Smooth muscle cell of bladder (primary cell): ENCODE measurements at places on chromosomes 11 and 22. TPM values are rescaled to one million over a fixed set of nuclear protein-coding genes. Genes with fewer than 3 reads are reported as not detected.

Gene NRGN
- 0.14 TPM in 1 of 2 replicates, not detected in the other for total RNA-seq

Gene ADAMTS15
- 3.4 and 4.8 TPM in 2 replicates for total RNA-seq

Gene MPPED1
- total RNA-seq: not detected in 2 replicates

Gene KRTAP5-2
- total RNA-seq: not detected in 2 replicates

Gene FGF4
- total RNA-seq: not detected in 2 replicates

Gene ZP1
- 0.55 and 1.00 TPM in 2 replicates for total RNA-seq
